ENCODE measurements at places on chromosomes 4 and X.

- no peak for DNase-seq
Measured at GRCh38 chr4:148778980-148779675, 336.9 kb upstream of the NR3C2 start.

GRCh38 chr4:11429699-11430045 is 978 bp upstream of the HS3ST1 start:
- DNase-seq, result no peak

- no peak for DNase-seq
Measured at GRCh38 chr4:137711502-137711901, 179.2 kb upstream of the PCDH18 start.

GRCh38 chr4:113621633-113622032 is 139.9 kb downstream of the CAMK2D start:
- DNase-seq, result no peak

GRCh38 chr4:176945334-176945733 is 152.6 kb upstream of the VEGFC start:
- no peak for DNase-seq

GRCh38 chrX:118976599-118977340 is 2.4 kb downstream of the LONRF3 start:
- DNase-seq, result peak; percentile 10

GRCh38 chrX:13005661-13006473 is 31.0 kb downstream of the TMSB4X start:
- no peak for DNase-seq

GRCh38 chr4:156481845-156482244 is 489.8 kb downstream of the PDGFC start:
- no peak for DNase-seq

Data from activated T-helper 9 cell treated with anti-CD3 and anti-CD28 coated beads, Interleukin-2, amount 50 U/mL, for 16 hours (primary cell).